RPMI7951 (cell line): ENCODE measurements at places on chromosomes 11 and 22.

DNA sequence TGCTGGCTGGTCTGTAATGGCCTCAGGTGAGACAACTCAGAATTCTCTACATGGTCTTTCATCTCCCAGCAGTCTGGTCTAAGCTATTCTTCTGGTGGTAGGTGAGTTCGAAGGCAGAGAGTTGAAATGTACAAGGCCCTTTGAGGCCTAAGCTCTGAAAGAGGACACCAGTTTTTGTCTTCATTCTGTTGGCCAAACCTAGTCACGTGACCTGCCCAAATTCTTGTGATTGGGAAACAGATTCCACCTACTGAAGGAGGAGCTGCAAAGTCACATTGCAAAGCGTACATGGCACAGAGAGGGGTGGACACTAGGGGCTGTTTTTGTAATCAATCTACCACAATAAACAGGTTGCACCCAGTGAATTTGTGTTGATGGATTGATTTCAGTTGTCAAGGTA, 193.5 kb downstream of the NAV2 start:
- DNase-seq = no peak

GRCh38 chr11:118980191-118980881, 8.8 kb downstream of the FOXR1 start:
- no peak for DNase-seq

- peak; percentile 18 for DNase-seq
Measured at GRCh38 chr11:65352783-65353182, 1.8 kb upstream of the TIGD3 start.

GRCh38 chr11:123509737-123510578, 79.9 kb downstream of the GRAMD1B start:
- no peak for DNase-seq

GRCh38 chr11:33454264-33454663, 197.1 kb downstream of the HIPK3 start:
- DNase-seq = no peak

- DNase-seq = peak; percentile 47
Measured at GRCh38 chr11:114262681-114263512, 33.3 kb upstream of the NNMT start.

- no peak for DNase-seq
Measured at GRCh38 chr11:83310718-83311117, 24.6 kb upstream of the CCDC90B start.

- no peak for DNase-seq
Measured at GRCh38 chr11:134196756-134197155, 27.0 kb downstream of the NCAPD3 start.

DNA sequence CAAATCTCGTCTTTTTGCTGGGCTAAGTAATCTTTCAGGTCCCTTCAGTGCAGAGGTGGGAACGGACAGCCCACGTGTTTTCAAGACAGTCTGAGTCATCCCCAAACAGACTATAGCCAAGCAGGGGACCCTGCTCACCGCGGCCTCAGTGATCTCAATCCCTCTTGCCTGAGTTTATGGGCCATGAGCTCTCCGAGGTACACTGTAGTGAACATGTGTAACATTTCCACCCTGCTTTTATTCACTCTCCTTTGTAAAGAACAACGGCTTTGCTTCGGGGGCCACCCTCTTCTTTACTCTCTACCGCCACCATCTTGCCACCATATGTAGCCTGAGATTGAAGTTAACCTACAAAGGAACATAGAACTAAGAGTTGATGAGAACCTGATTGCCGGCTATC, 11.5 kb upstream of the KCTD14 start:
- DNase-seq = no peak

- DNase-seq = no peak
Measured at GRCh38 chr11:110243791-110244190, 52.6 kb downstream of the RDX start.

DNA sequence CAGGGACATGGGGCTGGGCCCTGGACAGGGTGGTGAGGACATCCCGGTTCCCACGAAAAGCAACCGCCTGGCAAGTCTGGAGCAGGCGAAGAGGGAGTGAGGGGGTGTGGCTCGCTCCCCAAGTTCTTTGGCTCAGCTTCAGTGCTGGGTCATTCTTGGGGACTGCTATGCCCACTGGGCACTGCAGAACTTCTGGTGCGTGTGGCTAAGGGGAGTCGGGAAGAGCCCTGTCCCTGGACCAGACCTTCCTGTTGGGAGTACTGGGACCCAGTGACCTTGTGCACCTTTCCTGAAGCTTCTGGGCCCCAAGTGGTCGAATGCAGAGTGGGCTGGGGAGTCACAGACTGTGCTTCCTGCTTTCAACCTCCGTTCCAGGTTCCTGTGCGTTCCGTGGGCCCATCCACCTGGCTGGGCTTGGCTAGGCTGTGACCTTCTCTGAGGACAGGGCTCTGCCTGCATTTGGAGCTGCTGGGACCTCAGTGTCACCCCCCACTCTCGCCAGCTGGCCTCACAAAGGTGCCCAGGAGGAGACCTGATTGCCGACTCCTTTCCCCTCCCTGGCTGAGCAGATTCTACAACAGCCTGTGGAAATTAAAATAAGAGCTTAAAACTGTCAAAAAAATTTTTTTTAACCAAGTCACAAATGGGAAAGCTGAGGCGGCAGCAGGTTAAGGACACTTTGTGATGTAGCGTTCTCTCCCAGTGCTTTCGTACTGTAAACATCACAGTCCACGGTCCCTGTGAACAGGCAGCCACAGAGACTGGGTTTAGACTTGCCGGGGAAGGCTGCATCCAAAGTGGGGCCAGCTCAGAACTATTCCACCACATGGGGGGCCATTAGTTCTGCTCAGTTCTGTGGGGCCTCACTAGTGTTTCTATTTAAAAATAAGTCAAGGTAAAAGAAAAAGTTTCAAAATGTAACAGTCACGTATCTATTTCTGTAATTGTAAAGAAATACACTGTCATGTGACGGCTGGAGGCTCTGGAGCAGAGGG, 63.8 kb upstream of the WNT7B start:
- no peak for DNase-seq

GRCh38 chr22:26857169-26857568, 199.8 kb downstream of the MIAT start:
- no peak for DNase-seq

- DNase-seq = peak; percentile 33
Measured at GRCh38 chr11:17129003-17129402, 51.5 kb upstream of the RPS13 start.
